ENCODE measurements at places on chromosomes 16 and 17.

GRCh38 chr16:85663891-85664321 lies 24.8 kb downstream of the GINS2 start:
- no peak for DNase-seq

- DNase-seq = no peak
Observed at GRCh38 chr16:62639890-62640289, 603.7 kb upstream of the CDH8 start.

DNA sequence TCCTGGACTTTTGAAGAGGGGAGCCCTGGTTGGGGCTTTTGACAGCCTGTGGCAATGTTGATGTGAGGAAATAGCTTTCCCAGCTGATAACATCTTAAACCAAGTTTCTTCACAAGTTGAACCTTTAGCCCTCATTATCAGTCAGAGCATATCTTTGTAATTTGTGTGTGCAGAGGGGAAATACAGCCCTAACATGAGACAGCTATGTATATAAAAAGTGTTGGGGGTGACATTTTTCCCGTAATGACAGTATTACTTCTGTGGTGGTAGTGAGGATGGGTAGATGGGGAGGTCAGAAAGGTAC lies 221.1 kb downstream of the FTO start:
- DNase-seq = no peak

DNA sequence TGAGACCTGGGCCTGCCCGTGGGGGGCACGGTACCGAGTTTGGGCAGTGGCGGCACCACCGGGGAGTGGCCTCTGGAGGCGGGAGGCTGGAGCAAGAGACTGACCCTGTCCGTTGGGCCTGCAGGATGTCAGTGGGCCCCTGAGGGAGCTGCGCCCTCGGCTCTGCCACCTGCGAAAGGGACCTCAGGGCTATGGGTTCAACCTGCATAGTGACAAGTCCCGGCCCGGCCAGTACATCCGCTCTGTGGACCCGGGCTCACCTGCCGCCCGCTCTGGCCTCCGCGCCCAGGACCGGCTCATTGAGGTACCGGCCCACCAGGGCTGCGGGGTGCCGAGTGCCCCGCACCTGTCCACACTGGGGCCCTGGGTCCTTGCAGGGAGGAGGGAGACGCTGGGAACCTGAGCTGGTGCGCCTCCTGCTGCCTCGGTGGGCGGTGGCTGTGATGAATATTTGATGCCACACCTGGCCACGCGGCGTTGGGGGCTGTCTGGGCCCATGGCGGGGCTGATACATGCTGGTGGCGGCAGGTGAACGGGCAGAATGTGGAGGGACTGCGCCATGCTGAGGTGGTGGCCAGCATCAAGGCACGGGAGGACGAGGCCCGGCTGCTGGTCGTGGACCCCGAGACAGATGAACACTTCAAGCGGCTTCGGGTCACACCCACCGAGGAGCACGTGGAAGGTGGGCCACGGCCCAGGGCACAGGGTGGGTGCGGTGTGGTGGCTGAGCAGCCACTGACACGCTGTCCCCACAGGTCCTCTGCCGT lies 9.7 kb downstream of the NHERF2 start:
- DNase-seq = no peak

- no peak for DNase-seq
Observed at GRCh38 chr17:11001651-11002050, 163.8 kb upstream of the PIRT start.

DNA sequence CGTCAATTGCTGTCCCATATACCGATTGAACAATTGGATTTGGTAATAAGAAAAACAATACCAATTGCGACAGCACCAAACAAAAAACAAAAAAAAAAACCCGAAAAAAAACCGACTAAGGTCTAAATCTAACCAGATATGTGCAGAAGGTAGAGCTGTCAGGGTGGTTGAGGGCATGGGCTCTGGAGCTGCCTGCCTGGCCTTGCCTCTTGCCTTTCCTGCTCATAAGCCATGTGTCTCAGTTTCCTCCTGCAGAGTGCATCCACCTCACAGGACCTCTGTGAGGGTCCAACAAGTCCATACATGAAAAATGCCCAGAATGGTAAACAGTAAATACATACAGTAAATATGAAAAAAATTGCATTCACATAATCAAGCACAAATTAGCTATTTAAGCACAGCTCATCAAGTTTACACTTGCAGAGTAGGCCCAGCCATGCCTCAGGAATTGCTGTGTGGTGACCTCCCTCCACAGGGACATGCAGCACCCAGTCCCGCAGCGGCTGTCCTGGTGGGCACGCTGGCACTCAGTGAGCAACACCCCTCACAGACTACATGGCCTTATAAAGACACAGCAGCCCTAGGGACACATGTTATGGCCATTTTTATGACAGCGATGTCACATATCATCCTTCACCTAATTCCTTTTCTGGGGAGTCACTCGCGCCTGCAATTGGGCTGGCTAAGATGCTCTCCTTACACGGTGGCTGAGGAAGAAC lies 17.9 kb downstream of the TBC1D28 start:
- no peak for DNase-seq

- DNase-seq = peak; percentile 71
Observed at GRCh38 chr16:46972429-46973206, 856 bp downstream of the DNAJA2 start.

GRCh38 chr17:16287563-16288027 lies 65.7 kb downstream of the CENPV start:
- peak; percentile 48 for DNase-seq

- DNase-seq = peak; percentile 35
Observed at GRCh38 chr17:74601944-74602572, 10.0 kb upstream of the CD300LD start.

DNA sequence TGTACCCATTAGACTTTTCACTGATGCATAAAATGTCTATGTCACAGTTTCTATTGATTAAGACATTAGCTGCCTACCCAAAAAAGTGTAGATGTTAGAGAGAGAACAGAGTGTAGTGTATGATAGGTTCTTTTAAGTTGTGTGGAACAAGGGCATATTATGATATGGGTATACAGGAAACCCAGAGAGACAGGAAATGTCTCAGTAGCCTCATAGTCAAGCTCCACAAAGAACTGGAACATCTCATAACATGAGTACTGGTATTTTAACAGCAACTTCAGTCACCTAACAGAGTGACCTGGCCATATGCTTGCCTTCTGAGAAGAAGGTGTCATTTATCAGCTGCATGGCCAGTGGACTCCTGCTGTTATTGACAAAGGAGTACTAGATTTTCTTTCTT lies 128.1 kb downstream of the RGS9 start:
- no peak for DNase-seq

DNA sequence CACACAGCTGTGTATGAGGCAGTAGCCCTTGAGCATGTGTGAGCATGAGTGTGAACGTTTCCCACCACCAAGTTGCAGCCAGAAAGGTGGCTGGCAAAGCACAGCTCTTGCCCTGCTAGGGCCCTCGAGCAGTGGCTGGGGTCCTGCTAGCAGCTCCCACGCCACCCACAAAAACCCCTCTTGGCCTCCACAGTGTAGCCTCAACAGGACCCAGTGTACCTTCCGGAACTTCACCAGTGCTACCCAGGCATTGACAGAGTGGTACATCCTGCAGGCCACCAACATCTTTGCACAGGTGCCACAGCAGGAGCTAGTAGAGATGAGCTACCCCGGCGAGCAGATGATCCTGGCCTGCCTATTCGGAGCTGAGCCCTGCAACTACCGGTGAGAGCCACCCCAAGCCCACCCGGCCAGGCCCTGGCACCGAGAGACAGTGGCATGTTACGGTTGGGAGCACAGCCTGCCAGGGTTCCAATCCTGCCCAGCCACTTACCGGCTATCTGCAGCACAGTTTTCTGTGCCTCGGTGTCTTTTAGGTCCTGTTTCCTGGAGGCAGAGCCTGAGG lies 53.1 kb downstream of the SCNN1B start:
- DNase-seq = no peak

All from CD4-positive, alpha-beta T cell treated with Interferon alpha-2 for 1 hour (primary cell).